Activated T-helper 9 cell treated with anti-CD3 and anti-CD28 coated beads, Interleukin-2, amount 50 U/mL, for 16 hours (primary cell): ENCODE measurements at places on chromosomes 1 and 21.

DNA sequence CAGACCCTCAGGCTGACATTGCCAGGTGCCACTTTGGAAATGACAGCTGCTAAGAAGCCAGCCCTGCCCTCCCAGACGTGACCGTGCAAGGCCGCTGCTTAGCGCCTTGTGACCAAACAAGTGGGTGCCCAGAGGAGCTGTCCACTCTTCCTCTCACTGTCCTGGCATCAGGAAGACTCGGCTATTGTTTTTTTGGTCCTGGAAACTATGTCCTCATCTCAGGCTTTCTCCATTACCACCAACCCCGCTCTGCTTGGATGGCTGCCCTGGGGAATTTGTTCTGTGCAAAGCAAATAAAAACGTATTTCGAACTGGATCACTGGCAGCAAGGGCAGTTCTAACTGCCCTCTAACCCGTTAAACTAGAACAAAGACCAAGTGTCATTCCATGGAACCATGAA lies 13.7 kb upstream of the TENT5C start:
- no peak for DNase-seq

DNA sequence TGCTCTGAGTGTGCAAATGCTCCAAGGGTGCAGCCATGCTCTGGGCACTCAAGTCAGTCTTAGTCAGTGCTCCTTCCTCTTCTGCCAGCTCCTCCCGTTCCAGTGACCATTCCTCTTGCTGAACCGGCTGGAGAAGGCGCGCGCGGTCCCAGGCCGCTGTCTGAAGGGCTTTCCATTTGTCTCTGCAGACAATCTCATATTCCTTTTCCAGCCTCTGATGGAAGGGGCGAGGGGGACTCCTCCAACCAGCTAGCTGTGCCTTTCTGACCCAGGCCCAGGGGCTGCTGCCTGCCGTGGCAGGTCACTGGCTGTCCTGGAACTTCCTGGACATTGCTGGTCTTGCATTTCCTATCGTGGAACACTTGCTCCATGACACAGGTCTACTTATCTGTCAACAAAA lies 67.5 kb downstream of the RIPK4 start:
- no peak for DNase-seq

DNA sequence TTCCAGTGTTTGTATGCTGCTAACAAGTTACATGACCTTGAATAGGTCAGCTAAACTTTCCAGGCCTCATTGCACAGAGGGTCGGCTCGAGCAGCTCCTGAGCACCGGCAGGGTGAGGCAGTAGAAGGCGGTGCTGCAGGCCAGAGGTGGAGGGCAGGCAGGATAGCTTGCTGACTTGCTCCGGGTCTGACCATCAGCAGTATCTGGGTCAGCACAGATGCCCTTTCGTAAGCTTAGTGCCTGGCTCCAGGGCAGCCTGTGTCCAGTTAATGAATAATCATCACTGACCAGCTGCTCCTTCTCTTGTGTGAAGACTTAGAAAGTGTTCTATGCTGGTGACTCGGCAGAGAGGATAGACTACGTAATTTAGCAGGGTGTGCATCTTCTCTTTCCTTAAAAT lies 6.9 kb downstream of the MAPKAPK2 start:
- no peak for DNase-seq

DNA sequence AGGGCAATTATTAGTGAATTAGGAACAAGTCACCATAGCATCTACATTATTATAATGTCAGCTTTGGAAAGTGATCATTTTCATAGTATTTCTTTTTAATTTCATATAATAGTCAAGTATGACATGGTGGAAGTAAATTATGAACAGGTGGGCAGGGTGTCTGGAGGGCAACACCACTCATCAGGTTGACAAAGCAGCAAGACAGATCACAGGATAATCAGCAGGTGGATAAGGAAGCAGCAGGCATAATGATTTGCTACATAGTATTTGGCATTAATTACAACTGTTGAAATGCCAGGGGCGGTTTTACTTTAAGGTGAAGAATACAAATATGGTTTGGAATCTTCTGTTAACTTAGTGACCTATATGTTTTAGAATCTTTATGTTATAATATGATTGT lies 1342.2 kb downstream of the PLA2G4A start:
- no peak for DNase-seq

- no peak for DNase-seq
Measured at GRCh38 chr1:26768755-26769154, 19.0 kb upstream of the PIGV start.

DNA sequence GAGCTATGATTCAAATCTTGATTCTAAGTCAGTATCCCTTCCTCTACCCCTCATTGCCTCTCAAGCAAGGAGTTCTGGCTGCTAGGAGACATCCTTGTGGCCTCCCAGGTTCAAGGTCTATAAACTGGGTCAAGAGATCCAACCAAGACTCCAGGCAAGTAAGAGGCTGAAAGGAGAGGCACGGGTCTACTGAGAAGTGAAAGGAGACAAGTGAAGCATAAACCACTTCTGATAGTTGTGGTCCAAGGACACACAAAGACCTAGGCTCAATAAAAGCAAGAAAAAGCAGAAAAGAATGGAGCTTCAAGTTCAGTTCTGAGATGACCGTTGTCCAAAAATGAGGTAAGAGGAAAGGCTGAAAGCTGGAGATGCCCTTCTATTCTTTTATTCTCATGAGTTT lies 17.8 kb upstream of the PPP2R5A start:
- no peak for DNase-seq

DNA sequence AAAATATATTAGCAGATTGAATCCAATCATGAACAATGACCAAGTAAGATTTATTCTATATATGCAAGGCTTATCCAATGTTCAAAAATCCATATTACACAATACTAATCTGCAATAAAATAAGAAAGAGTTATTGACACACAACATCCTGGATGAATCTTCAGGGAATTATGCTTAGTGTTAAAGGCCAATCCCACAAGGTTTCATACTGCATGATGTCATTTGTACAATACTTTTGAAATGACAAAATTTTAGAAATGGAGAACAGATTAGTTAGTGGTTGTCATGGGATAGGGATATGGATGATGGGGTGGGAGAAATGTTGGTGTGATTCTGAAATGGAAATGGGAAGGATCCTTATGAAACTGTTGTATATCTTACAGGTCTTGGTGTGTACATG lies 425.7 kb downstream of the SIPA1L2 start:
- DNase-seq, result no peak

GRCh38 chr1:2431103-2431502 lies 18.7 kb upstream of the PEX10 start:
- DNase-seq, result no peak

DNA sequence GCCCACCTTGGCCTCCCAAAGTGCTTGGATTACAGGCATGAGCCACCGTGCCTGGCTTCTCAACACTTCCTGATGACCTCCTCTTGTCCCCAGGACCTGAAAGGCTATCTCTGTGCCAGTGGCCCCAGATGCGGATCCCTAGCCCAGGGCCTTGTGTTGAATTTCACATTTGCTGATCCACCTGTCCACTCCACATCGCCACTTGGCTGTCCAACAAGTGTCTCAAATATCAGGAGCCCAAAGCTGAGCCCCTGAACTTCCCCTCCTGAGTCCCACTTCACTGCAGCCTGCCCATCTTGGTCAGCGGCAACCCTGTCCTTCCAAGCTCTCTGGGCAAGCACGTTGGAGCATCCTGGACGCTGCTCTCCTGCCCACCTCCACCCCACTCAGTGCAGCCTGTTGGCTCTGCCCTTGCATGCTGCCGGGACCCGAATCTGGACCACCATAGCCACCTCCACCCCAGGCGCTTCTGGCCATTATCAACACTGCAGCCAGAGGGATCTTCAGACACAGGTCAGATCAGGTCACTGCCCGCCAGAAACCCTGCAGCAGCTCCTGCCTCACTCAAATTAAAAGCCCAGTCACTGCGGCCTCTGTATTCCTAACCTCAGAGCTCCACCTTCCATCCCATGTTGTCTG lies 352.5 kb upstream of the VAMP3 start:
- no peak for DNase-seq

DNA sequence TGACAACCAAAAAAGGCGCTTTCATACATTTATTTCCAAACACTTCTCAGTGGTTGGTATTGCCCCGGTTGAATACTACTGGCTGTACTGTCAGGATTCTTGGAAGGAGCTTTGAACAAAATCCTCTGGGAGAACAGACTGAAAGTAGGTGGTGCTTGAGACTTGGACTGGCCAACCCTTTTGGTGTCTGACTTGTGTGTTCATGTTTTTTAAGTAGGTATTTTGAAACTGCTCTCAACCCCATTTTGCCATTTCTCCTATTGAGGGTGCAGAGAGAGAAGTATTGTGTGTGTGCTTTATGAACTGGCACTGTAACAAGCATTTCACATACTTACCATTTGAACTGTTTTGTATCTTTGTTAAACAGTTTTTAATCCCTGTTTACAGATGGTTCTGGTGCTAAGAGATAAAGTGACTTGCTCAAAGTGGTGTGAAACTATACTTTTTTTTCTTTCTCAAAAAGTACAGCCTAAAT lies 21.2 kb downstream of the ARID1A start:
- no peak for DNase-seq
